BJ (cell line): ENCODE measurements at places on chromosomes 11 and 22.
A peak's percentile ranks its signal among the peaks of the same experiment; 100 is the strongest.

DNA sequence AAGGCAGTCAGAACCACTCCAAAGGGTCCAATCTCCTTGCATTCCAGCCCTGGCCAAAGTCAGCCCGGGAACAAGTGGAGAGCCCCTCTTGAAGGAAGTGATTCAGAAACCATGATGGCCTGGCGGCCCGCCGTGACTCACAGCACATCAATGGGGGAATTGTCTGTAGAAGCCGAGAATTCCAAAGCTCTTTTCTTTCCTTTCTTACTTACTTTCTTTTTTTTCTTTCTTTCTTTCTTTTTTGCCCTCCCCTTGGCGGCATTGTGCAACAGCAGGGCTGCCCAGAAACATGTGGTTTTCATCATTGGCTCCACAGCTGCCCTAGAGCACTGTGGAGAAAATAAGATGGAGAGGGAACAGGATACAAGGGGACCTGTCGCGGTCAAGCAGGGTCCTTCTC is 140.2 kb upstream of the TIMP3 start:
- DNase-seq, result peak; percentile 81

DNA sequence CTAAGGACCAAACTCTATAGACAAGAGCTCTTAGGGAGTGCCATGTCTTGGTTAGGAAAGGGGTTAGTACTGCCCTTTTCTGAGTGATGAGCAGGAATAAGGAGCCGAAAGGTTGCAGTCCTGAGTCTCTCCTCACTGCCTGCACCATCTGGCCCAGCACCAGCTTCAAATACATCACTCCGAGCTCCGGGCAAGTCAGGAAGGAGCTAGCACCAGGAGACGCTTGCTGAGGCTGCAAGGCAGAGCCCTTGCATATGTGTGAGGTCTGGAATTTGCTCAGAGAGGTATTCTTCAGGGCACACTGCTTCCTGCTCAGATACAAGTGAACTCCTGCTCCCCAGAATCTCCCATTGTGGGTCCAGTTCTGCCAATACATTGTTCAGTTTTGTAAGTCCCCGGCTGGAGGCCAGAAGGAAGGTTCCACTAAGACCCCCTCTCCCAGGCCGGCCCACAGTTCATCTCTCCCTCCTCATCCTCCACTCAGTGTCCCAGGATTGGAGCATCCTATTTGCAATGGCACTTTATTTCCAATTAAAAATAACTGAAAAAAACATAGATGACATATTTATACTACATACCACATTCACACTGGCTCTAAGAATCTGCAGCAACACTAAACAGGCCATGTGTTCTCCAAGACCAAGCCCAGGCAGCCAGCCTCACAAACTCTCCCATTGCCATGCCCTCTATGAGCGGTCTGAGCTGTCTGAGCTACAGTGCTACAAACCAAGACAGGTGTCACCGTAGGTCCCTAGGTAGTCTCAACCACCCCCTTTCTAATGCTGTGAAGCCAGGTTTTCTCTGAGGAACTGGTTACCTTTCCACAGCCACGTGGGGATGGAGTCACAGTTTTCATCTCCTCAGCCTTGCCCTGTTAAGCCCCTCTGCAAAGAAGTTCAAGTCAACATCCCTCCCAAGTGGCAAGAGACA is 55.1 kb upstream of the SPATA19 start:
- DNase-seq, result no peak

- DNase-seq, result no peak
These were observed 99.0 kb upstream of the DRD2 start for GRCh38 chr11:113574171-113574570.

DNA sequence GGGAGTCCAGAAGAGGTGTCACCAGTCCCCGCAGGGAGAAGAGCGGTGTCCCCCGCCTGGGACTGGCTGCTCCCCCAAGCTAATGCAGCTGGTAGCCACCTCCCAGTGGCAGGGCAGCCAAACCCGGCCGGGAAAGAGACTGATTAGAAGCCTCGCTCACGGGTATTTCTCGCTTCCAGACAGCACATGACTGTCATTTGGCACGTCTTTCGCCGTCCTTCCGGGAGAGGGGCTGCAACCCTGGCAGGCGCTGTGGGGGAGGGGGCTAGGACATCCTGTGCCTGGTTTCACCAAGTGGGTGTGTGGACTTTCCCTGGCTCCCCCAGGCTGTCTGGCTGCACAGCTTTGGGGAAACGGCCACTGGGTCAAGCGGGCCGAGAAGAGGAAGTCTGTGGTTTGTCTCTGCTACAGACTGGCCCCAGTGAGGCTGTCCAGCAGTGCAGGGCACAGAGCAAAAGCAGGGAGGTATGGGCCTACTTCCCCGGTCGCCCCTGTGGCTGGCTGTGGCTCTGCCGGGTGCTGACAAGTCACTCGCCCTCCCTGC is 3.8 kb downstream of the CD81 start:
- no peak for DNase-seq

GRCh38 chr22:45880091-45880715 is 96.8 kb downstream of the WNT7B start:
- DNase-seq, result no peak

DNA sequence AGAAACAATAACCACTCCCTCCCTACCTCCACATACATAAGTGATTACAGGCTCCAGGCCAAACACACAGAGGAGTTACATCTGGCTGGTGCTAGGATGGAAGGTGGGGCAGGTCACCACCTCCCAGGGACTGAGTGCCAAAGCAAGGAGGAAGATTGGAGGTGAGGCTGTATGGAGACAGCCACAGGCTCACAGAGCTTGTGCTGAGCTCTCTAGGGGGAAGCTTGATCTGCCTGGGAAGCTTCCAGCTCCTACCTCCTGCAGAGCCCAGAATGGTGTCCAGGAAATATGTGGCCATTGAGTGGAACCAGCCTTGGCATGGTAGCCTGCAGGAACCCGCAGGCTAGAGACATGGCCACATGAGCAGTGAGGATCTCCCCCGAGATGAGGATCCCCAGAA is 3.6 kb upstream of the MED15 start:
- DNase-seq, result no peak
